ENCODE measurements at places on chromosomes 3 and 15.

DNA sequence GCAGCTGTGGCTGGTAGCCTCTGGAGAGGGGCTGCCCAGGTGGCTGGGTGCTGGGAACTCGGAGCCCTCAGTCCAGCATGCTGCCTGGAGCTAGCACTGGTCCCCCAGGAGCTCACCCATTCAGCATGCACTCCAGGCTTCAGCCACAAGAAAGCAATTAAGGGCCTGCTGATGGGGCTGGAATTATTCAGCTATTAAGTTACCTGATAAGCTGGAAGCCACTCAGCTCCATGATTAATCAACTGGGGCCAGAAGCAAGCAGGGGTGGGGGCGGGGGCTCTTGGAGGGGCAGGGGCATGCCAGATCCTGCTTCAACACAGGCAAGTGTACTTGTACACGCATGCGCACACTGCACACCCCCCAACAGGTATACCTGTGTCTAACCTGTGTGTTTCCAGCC, 22.1 kb upstream of the TMEM115 start:
- DNase-seq = peak; percentile 35

DNA sequence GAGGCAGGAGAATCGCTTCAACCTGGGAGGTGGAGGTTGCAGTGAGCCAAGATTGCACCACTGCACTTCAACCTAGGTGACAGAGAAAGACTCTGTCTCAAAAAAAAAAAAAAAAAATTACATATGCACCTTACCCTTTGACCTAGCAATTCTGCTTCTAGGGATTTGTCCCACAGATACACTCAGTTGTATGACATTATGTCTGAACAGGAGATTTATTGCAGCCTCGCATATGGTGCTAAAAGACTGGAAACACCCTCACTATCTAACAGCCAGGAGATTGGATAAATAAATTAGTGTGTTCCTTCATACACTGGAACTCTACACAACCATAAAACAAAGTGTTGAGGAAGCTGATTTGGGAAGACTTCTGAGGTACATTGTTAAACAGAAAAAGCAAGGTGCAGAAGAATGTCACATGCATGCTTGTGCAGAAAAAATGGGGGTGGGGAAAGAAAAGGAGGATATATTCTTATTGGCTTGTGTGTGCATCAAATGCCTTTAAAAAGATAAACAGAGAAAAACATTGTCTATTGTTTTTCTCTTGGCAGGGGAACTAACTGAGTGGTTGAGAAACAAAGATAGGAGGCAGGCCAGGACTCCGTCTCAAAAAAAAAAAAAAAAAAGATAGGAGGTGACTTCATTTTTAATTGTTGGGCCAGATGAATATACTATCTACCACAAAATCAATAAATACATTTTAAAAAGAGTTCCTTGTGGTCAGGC, 30.9 kb downstream of the PPCDC start:
- no peak for DNase-seq

DNA sequence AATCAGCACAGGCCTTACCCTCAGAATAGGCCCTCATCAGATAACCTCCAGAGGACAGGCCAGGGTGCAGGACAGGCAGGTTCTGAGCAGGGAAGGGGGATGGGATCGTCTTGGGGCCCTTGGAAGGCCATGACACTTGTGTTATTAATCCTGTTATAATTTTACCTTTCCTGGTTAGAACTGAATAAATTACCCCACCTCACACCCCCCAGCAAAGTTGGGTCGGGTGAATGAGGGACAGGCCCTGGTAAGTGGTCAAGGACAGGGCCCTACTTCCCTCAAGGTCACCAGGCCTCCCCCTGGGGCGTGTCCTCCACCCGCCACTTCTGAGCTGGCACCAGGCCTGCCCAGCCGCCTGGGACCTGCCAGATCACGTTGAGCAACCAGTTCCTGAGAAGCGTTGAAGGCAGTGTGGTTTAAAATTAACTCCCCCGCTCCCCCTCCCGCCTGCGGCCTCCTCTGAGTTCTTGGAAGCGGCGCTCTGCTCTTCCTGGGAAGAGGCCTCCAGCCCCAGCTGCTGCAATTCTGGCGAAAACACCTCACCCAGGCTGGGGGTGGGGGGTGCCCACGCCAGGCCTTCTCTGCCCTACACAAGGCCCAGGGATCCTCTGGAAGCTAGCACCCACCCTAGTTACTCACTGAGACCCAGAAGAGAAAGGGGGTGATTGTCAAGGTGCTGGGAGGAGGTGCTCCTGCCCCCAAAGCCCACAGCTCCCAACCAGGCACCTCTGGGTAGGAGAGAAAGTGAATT, 10.6 kb downstream of the CISH start:
- peak; percentile 68 for DNase-seq

GRCh38 chr15:61248790-61249189, 19.7 kb upstream of the RORA start:
- DNase-seq = no peak

- DNase-seq = no peak
Measured at GRCh38 chr3:193772422-193772763, 179.4 kb downstream of the OPA1 start.

- no peak for DNase-seq
Measured at GRCh38 chr15:46489276-46489675, 854.4 kb downstream of the SQOR start.

DNA sequence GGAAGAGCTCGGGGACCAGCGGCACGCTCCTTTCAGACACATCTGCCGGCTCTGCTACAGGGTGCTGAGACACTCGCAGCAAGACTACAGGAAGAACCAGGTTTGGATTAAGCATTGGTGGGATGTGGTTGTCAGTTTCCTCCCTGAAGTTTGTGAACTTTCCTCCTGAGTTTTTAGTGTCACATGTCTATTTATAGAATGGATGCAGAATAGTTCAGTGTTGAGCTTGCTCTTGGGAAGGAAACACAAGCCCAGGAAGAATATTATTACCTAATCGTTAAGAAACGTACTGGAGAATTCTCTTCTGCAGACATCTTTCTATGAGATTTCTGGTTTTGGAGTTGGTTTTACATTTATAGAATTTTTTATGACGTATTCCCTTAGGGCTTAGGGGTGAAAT, 172.0 kb downstream of the ITPR1 start:
- no peak for DNase-seq

GRCh38 chr15:49868348-49868747, 247.5 kb downstream of the DTWD1 start:
- DNase-seq = no peak

DNA sequence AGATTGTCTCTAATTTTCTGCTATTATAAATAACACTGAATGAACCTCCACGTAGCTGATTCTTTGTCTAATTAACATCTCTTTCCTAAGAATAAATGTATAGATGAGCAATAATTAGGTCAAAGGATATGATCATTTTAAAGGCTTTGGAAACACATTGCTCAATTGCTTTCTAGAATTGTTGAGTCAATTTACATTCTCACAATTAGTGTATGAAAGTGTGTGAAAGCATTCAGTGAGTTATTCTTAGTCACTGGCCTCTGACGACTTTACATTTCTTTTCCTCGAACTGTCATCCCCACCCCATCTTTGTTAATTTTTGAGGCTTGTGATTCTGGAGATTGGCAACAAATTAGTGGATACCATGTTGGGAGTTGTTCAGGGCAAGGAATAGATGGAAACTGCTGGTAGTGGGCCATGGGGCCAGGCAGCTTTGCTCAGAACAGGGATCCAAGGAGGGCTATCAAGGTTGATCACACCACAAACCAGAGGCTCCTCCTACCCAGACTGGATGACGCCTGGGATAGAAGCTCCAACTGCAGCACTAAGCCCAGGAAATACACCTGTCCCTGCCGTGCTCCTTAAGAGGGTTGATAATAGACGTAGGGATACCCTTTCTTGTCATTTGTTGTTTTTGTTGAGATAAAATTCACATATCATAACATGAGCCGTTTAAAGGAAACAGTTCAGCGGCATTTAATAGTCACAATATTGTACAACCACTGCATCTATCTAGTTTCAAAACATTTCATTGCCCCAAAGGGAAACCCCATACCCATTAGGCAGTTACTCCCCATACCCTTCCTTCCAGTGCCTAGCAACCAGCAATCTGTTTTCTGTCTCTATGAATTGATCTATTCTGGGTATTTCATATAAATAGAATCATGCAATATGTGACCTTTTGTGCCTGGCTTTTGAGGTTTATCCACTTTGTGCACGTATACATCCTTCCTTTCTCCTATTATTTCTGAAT, 27.9 kb downstream of the EIF1B start:
- no peak for DNase-seq

GRCh38 chr15:88021601-88022000, 234.9 kb downstream of the NTRK3 start:
- no peak for DNase-seq

- no peak for DNase-seq
Measured at GRCh38 chr3:121483290-121483689, 62.5 kb downstream of the POLQ start.

DNA sequence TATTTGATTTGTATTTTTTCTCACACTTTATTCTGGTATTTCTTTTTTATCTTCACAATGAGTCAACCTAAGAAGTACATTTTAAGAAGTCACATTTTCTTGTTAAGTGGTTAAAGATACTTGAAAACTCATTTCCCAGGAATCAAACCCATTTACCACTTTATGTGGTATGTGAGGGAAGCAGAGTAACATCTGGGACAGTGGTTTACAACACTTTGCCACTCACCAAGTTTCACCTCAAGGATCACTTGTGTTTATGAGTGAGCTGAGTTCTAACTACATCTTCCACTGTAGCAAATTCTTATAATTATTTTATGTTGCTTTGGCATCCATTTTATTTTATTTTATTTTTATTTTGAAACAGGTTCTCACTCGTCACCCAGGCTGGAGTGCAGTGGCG, 53.8 kb downstream of the IGSF11 start:
- no peak for DNase-seq

- no peak for DNase-seq
Measured at GRCh38 chr3:13009132-13009945, 63.9 kb downstream of the IQSEC1 start.

- no peak for DNase-seq
Measured at GRCh38 chr15:60795889-60796288, 316.9 kb upstream of the ICE2 start.

- no peak for DNase-seq
Measured at GRCh38 chr15:66692808-66693596, 9.0 kb upstream of the SMAD6 start.

DNA sequence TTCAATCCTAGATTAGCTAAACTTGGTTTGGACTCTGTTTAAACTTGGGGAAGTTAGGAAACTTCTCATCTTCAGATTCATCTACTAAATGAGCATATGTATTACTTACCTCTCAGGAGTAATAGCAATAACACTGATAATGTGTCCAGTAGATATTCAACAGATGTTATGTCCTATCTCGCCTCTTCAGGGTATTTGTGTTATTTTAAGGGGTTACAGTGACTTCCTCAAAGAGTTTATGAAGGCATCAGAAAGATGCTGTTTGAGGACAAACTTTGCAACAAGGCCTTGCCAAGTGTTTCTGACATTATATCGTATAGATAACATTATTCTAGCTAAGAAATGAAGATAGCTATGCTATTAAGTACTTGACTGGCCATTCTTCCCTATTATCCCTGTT, 522.3 kb downstream of the IGSF11 start:
- DNase-seq = no peak

- DNase-seq = no peak
Measured at GRCh38 chr3:113234028-113234427, 22.7 kb downstream of the BOC start.

GRCh38 chr3:66450390-66451022, 50.3 kb downstream of the LRIG1 start:
- DNase-seq = no peak

DNA sequence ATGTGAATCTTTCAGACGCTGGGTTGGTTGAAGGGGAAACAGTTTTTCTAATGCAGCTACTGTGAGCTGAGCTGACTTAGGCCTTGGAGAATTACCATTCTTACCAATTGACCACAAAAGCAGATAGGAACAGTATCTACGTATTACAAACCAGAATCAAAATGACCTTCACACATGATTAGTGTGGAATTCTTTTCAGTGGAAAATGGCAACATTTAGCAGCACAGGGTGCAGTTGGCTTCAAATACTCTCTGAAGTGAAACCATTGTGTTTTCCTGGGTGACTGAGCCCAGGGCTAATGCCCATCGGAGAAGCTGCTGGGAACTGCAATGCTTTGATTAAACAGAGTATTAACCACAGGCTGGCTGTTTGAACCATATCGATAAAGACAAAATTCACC, 40.2 kb upstream of the GOLGA8J start:
- no peak for DNase-seq

DNA sequence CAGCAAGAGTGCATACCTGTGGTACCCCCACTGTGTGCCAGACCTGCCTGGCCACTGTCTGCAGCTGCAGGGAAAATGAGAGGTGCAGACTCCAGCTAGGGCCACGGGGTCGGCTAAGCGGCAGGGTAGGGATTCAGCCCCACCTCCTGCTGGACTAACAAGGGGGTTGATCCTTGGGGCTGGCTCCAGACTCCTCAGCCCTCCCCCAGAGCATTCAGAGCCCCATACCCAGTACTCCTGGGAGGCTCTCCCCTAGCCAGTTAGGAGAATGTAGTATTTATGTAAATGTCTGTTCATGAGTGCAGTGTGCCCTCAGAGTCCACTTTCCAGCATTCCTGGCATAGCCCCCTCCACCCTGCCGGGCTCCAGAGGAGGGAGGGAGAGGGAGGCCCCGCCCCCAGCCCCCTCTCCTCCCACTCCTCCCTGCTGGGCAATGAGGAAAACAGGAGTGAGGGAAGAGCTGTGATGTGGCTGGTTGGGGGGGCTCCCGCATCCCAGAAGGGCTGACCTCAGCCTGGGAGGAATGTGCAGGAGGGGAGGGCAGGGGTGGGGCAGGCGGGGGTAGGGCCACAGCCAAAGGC, 4.5 kb upstream of the SEMA3B start:
- DNase-seq = no peak

DNA sequence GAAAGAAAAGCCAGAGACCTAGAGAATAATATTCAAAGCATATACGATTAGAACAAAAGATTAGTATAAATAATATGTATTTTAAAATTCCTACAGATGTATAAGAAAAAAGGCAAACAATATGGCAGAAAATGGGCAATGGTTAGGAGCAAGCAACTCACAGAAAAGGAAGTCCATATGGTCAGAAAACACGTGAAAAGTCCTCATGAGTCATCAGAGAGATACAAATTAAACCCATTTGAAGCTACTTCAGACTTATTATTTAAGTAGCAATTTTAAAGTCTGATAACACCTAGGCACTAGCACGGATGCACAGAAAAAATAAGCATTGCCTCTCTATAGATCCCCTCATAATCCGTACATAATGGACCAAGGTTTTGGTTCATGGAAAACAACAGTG, 25.6 kb downstream of the SLC7A14 start:
- DNase-seq = no peak

DNA sequence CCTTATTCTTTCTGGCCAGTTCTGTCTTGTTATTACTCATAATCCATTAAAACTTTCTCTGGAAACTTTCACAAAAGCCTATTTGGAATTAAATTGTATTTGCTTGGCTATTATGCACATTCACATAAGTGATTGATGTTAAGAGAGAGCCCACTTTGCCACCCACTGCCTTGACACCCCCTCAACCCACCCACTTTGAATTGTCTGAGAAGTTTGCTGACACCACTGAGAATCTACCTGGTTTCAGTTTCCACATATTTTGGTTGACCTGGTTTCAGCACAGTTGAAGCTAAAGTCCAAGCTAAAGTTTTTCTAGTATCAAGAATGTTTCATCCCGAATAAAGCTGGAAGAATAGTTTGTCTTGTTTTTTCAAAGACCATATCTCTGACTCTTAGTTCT, 70.9 kb downstream of the ARMC8 start:
- DNase-seq = no peak

Measured in DMS 273 treated with DMSO at 0.1 percent for 48 hours (cell line).